Activated CD4-positive, alpha-beta T cell treated with anti-CD3 and anti-CD28 coated beads, Interleukin-2, amount 50 U/mL, for 16 hours (primary cell): ENCODE measurements at places on chromosomes 11 and 22.
A peak's percentile ranks its signal among the peaks of the same experiment; 100 is the strongest.

GRCh38 chr11:74465291-74465708 lies 2.0 kb downstream of the KCNE3 start:
- DNase-seq: no peak

DNA sequence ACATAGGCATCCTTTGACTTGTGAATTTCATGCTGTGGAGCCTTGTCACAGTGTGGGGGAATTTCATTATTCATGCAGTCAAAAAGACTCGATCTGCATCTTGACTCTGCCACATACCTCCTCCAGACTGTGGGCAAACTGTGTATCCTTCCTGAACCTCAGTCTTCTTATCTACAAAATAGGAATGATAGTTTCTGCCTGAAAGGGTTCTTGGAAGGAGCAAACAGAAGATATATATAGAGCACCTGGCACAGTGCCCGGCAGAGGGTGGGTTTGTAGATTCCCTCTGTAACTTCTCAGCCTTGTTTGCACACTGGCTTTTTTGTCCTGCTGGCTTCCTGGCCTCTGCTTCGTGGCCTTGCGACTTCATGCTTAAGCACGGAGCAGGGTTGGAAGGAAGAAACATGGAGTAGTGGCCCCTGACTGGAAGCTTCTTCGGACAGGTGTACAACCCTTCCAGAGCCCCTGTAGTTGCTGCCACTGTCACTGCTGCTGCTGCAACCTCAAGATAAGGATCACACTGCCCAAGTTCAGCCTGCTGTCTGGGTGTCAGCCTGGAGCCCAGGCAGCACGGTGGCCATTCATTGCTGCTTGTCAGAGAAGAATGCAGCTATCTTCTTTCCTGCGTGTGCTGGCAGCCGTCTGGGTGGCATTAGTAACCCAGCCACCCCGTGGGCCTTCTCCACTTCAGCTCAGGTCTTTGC lies 106.4 kb downstream of the MICAL2 start:
- no peak for DNase-seq

DNA sequence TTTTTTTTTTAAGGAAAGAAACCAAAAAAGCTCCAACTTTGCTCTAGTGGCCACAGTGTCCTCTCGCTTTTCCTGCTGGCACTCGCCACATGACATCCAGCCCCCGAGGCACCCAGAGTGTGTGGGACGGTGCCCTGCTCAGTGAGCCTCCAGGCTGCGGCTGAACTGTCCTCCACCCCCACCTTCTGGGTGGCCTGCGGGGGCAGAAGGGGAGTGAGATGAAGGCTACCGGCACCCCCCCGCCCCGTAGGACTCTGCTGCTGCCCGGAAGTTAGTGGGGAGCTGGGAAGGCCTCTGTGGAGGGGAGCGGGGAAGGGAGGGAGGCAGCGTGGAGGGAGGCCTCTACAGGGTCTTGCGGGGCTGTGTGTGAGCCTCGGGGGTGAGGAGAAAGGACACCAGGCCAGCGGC lies 264.4 kb downstream of the CTTN start:
- no peak for DNase-seq

DNA sequence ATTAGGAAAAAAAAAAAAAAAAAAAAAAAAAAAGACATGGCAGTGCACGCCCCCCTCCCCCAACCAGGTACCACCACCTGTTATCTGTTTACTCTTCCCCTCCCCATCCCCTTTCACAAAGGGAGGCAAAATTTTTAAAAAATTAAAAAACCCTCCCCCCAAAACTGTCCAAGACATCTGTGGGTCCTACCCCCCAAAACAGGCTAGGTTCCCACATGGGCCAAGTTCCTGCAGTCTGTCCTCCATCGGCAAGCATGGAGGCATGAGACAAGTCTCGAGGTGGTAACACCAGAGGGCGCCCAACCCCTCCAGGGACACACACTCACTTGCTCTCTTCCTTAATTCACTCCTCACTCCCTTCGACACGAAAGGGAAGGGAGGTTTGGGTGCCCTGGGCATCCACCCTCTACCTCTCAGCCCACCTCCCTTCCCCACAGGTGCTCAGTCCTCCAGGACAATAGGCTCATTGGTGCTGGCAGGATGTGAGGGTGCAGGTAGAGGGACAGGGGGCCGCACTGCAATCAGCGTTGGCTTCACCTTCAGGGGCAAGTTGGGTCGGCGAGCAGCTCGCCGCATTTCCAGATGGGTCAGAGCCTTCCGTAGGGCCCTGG lies 2.2 kb upstream of the TUT1 start:
- DNase-seq: peak; percentile 82

DNA sequence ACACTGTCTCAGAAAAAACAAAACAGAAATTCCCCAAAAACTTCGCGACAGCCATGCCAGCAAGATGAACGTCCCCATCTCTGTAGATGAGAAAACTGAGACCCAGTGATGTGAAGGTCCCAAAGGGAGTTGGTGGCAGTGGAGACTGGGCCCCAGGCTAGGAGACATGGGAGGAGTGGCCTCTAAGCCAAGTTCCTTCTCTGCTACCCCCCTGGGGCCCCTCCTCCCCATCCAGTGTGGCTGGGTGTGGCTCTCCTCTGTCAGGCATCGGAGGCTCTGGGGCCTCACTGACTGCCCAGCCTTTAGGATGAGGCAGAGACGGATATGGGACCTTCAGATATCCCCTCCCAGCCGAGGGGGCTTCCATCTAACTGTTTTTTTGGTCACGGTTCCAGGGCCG lies 9.8 kb downstream of the RELT start:
- no peak for DNase-seq

DNA sequence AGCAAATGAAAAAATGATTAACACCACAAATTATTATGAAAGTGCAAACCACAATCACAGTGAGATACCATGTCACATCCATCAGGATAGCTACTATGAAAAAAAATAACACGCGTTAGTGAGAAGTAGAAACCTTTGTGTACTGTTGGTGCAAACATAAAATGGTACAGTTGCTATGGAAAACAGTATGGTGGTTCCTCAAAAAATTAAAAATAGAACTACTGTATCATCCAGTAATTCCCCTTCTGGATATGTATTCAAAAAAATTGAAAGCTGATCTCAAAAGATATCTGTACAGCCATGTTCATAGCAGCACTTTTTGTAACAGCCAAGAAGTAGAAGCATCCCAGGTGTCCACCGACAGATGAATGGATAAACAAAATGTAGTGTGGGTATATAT lies 43.4 kb downstream of the CCDC81 start:
- no peak for DNase-seq

DNA sequence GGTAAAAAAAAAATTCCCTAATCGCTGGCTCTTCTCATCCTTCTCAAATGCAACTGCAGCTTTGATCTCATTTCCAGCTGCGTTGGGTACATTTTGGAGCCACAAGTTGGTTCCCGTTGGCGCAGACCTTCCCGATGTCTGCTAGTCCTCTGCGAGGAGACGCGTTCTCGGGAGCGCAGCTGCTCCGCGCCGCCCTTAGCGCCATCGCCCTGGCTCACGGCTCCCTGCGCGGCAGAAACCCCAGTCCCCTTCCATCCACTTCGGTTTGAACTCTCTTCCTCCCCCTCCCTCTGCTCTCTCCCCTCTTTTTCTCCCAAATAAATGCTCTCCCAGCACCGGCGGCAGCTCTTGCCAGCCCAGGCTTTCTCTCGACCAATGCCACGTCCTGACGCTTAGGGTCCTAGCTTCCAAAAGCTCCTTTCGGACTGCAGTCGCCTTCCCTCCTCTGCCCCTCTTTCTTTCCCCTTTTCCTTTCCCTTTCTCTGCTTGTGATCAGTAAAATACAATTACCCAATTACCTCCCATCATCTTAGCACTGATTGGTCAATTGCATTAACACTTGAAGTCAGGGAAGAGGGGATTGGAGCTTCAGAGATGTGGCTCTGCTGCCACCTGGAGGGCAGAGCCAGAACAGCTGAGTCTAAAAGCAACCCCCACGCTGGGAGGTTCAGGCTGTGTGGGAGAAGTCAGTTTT lies 1165.7 kb downstream of the LRRC4C start:
- DNase-seq: peak; percentile 52

GRCh38 chr22:23511627-23512347 lies 68.3 kb downstream of the IGLL1 start:
- DNase-seq: no peak
